ENCODE measurements at places on chromosomes 7 and 10.

GRCh38 chr10:1147810-1148209 is 91.6 kb downstream of the WDR37 start:
- ATAC-seq = no peak

GRCh38 chr10:129921801-129922597 is 42.1 kb downstream of the EBF3 start:
- ATAC-seq = no peak

- no peak for ATAC-seq
These were observed 63.1 kb upstream of the PDCD4 start for GRCh38 chr10:110808615-110809014.

DNA sequence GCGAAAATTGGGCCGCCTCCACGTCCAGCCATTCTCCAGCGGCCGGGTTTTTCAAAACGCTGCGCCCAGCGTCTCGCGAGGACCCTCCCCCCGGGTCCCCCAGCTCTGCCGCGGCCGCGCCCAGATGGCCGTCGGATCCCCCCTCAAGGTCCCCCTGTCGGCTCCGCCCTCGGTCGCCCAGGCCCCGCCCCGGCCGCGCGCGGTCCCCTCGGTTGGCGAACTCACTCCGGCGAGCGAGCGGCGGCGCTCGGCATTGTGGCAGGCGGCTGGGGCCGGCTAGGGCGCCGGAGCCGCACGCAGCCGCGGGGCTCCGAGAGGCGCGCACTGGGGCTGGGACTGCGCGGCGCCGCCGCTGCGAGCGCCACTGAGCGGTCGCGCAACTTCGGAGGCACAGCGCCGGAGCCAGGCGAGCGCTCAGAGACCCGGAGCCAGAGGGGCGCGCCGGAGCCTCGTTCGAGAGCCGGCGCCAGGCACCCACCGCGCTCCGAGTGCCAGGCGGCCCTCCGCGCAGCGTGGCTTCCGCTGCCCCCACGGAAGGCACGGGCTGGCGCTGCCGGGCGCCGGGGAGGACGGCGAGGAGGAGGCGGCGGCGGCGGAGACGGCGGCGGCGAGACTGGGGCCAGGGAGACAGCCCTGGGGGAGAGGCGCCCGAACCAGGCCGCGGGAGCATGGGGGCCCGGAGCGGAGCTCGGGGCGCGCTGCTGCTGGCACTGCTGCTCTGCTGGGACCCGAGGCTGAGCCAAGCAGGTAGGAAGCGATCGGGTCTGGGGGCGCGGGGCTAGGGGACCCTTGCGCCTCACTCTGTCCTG is at the start of gene UNC5B:
TSS of gene UNC5B (plus strand) at position 253 of the 809 bp plus-strand sequence. CDS start at position 669, 416 bp downstream.
- peak; percentile 84 for ATAC-seq

GRCh38 chr7:74709880-74710671 is 52.6 kb downstream of the GTF2I start:
- ATAC-seq = peak; percentile 29

DNA sequence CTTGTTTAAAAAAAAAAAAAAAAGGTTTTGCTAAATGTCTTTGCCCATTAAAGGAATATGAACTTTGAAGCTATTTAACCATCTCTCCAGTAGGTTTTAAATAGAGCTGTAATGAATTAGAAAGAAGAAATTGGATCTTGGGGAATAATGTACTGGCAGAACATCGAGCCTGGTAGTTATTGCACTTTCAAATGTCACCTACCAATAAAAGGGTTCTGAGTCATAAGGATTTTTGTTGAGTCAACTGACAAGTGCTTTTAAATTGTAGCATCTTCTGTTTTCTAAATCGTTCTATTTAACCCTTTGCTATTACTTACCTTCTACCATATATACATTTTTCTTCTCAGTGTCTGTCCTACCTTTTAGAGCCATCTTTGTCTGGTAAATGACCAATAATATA is 10.7 kb downstream of the CUTC start:
- ATAC-seq = no peak

Data from esophagus mucosa (tissue), 1 donor.